ENCODE measurements at places on chromosomes 12 and 14.

DNA sequence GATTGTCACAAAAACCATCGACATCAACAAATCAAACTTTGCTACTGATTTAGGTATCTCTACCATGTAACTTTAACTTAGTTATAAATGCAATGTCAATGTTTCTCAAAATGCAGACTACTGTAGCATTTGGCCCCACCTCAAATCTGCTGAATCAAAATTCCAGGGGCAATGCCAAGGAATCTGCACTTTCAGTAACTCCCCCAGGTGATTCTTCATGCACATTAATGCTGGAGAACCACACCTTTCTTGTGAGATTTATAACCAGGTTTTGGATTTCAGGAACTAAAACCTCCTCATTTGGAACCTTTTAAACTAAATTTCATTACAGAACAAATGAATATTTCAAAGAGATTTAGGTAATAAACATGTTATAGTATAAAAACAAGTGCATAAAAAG, 4.9 kb downstream of the ATP2B1 start:
- no peak for DNase-seq

DNA sequence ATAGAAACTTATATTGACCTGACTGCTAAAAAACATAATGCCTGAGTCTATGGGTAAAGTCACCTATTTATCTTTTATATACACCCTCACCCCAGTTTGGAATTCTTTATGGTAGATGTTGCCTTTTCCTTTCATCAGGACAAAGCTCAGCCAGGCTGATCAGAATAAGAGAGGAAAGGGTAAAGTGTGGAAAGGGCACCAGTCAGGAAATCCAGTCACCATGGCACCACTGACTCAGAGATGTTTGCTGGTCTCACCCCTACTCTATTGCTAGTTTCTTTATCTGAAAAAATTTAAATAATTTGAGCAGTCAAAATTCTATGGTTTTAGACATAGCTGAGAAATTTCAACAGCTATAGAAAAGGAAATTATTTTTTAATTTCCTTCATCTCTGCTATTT, 49.2 kb upstream of the SSTR1 start:
- DNase-seq, result no peak

GRCh38 chr12:124091835-124092234, 118.8 kb downstream of the ZNF664 start:
- DNase-seq, result no peak

- no peak for DNase-seq
These were observed 124.7 kb upstream of the SSTR1 start for GRCh38 chr14:38083039-38083438.

DNA sequence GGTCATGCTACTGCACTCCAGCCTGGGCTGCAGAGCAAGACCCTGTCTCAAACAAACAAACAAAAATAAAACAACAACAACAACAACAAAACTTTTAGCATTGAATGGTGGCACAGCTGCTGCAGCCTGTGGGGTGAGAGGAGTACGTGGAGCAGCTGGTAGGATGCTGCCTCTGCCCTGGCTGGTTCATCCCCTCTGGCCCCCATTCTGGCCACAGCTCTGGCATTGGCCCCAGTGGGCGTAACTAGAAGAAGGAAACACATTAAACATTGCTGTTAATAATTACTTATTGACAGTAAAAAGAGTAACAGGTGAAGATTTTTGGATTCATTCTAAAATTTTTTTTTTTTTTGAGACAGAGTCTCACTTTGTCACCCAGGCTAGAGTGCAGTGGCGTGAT, 28.8 kb upstream of the C2CD5 start:
- DNase-seq, result no peak

DNA sequence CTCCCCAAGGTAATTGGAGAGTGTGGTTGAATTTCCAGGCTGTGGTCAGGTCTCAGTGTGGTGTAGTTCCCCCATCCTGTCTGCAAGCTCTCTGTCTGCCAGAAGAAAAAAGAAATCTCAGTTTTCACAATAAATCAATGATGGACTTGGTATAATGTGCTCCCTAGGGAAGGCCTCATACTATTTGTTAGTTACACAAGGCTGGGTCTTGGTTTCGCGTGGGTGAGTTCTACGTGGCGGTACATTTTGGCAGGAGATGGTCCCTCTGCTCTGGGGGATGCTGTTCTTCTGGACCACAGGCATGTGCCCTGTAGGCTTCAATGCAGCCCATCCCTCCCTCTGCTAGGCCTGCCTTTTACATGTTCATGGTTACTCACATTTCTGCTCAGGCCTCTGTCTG, 206.4 kb upstream of the PELI2 start:
- no peak for DNase-seq

DNA sequence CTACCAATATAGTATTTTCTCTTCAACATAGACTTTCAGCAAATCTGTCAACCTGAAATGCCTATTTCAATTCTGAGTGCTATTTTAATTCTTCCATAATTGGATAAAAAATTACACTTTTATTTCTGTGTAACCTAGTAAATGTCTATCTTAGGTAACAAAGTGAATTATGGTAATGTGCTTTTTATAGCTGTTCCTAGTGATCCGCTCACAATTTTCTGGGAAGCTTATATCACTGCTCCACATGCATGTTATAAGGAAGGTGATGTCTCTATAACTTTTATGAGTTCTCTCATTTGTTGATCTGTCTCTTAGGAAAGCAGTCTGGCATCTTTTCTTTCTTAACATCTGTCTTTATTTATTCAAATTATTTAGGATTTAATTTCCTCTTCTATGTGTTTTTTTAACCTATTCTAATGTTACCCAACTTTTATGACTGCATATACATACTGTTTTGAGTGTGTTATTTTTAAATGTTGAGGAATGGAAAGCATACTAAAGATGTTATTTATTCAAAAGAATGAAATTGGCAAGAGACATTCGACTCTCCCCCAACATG, 777.1 kb upstream of the MDGA2 start:
- DNase-seq, result no peak

DNA sequence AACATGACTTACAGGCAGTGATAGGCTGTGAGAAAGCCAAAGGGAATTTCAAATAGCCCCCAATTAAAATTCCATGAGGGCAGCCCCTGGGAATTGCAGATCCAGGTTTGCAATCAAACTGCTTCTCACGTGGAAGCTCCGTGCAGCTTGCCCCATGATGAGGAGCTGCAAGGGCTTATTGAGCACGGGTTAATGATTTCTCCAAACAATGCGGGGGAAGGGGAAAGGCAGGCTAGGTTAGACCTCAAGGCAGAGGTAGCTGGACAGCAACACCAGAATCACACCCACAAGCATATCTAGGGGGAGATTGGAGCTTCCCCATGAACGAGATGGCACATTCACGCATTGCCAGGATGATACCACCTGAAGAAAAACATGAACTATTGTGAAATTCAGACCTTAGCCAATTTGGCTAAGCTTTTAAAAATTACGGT, 5.0 kb upstream of the DUSP6 start:
- no peak for DNase-seq

DNA sequence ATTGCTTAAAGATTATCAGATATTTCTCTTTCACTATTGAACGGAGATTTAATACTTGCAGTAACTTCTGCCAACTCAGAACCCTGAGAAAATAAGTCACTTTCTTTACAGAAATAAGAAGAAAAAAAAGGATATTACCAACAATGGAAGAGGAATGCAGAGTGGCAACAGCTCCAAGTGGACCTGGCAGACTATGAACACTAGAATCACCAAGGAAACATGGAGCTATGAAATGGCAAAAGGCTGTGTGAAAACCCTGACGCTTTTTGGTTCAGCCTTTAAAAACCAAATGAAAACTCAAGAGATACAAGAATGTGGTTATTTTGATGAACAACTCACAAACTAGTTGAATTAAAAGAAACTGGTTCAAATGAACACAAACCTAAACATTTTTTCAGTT, 17.7 kb downstream of the DTD2 start:
- DNase-seq, result no peak

- no peak for DNase-seq
These were observed 13.8 kb upstream of the KCNJ8 start for GRCh38 chr12:21788089-21788983.

DNA sequence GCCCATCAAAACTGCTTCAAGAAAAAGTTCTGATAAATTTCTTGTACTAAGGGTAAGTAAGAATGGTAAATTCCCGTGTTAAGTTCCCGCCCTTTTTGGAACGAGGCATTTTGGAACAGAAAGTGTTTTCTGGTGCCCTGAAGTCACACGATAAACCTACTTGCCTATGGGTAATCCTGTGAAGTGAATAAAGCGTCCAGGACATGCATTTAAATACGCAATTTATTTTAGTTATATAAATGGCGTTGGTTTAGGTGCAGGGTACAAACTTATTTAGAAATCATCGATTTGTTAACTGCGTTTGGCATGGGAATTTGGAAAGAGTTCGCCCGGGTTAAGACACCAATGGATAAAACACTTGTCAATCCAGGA, 715 bp upstream of the RAP1B start:
- DNase-seq, result no peak

DNA sequence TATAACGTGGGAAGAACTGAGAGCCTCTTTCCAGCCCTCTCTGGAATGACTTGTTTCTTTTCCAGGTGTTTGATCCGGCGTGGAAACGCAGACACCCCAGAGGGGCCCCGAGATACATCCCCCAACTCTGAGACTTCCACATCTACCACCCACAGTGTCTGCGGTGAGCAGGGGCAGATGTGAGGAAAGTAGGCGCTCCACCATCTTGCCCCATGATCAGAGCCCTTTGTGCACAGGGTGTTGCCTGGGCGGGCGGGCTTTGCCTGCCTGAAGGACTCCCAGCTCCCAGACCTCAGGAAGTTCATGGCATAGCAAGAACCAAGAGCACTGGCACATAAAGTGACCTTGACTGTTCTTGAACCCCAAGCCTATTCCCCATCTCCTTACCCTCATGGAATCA, 2.8 kb downstream of the CARMIL3 start:
- no peak for DNase-seq

DNA sequence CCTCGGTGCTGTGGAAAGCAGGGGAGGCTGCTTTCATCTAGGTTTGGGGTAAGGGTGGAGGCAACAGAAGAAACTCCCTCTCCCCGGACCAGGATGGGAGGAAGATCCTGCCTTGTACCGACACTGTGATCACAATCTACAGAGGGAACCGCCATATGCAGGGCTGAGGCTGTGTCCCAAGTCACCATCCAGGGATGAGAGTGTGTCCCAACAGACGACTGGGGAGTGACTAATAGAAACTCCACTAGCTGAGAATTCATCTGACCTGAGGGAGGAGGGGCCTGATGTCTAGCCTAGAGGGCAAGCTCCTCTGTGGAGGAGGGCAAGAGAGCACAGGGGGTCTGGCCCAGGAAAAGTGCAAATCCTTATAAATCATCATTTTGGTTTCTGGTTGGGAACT, 172.4 kb downstream of the CALM1 start:
- DNase-seq, result no peak

- DNase-seq, result no peak
These were observed 177.5 kb downstream of the PELI2 start for GRCh38 chr14:56295743-56296142.

DNA sequence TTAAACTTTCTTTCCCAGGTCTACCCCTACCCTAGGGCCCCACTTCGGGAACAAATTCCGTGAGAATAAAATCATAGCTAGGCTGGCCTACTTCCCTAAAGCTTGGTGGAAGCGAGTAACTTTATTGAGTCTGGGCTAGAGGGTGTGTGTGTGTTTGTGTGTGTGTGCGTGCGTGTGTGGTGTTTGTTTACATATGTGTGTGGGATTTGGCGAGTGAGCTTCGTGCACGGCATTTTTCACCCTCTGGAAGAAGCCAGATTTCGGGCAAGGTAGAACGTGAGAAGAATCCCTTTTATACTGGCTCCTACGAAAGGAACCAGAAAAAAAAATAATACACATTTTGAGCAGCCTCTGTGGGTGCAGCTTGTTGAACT, 7.5 kb upstream of the LHX5 start:
- DNase-seq, result no peak

All from activated naive CD4-positive, alpha-beta T cell treated with anti-CD3 and anti-CD28 coated beads, Interleukin-2, amount 50 U/mL, for 16 hours (primary cell).